ENCODE measurements at places on chromosomes 1 and 21.
A peak's percentile ranks its signal among the peaks of the same experiment; 100 is the strongest.

DNA sequence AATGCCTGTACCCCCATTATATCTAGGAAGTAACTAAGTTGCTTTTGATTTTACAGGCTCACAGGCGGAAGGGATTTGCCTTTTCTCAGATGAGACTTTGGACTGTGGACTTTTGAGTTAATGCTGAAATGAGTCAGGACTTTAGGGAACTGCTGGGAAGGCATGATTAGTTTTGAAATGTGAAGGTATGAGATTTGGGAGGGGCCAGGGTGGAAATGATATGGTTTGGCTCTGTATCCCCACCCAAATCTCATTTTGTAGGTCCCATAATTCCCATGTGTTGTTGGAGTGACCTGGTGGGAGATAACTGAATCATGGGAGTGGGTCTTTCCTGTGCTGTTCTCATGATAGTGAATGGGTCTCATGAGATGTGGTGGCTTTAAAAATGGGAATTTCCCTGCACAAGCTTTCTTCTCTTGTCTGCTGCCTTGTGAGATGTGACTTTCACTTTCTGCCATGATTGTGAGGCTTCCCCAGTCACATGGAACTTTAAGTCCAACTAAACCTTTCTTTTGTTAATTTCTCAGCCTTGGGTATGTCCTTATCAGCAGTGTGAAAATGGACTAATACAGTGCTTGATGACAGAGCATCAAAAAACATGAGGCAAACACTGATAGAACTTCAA, 1119.5 kb downstream of the PLA2G4A start:
- DNase-seq: no peak

DNA sequence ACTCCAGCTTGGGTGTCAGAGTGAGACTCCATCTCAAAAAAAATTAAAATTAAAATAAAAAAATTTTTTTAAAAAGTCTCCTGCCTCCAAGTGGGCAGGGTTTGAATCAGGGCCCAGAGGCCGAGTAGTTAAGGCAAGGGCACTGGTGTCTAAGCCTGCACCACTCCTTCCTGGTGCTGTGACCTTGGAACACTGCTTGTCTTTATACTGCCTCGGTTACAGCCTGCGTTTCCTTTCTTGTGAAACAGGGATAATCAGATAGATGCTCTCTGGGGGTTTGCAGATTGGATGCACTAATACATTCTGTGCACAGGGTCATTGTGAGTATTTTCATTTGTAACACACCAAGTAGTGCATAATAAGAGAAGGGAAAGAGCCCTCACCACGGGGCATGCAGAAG, 58.4 kb upstream of the EFHD2 start:
- no peak for DNase-seq

DNA sequence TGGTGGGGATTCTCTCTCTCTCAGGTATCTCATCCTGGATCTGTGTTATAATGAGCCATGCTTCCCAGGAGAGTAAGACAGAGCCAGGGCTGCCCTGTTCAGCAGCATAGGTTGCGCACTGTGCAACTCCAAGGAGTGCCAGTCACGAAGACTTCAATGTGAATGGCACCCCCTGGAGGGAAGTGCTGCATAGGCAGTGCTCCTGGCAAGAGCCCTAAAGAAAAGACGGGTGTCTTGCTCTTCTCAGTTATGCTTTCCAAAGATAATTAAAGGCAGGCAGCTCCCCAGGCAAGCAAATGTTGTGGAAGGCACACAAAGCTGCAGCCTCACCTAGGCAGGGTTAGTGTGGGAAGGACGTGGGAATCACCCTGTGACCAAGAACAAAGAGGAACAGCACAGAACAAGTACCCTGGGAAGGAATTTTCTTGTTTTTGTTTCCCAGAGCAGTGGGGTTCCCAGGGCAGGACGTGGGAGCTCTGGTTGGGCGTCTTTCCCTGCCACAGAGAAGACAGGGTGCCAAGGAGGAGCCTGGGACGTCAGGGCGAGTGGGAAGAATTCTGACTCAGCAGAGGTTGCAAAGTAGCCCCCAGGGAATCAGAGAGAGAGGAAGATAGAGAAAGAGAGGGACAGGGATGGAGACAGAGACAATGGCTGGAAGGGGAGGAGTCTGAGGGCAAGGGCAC, 120.9 kb downstream of the KCNN3 start:
- peak; percentile 22 for DNase-seq

DNA sequence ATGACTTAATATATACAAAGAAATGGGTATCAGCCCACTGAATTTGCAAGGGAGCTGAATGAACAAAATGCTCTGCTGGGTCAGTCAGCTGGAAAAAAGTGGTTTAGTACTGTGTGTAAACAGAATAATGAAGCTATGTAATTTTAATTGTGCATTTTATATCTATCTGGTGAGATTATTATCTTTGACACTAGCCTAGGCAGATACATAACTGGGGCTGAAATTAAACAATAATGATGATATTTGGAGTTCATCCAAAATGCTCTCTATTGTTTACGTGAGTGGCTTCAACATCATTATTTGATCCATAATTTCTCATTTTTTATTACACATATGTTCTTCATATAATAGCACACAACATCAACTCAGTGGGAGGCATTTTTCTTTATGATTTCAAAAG, 208.5 kb upstream of the SNX7 start:
- DNase-seq: no peak

GRCh38 chr1:28062806-28063205, 25.6 kb downstream of the EYA3 start:
- no peak for DNase-seq

DNA sequence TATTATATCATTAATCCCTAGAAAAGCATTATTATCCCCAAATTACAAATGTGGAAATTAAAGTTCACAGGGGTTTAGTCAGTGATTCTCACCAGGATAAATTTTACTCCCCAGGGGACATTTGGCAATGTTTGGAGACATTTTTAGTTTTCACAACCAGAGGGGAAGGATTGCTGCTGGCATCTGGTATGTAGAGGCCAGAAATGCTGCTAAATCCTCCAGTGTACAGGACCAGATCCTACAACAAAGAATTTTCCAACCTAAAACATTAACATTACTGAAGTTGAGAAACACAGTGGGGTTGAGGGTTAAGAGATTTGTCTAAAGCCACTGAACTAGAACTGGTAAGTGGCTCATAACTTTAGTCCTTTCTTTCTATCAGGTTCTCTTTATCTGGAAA, 162.0 kb upstream of the SYT6 start:
- no peak for DNase-seq

Measured in stimulated activated CD4-positive, alpha-beta T cell treated with anti-CD3 and anti-CD28 coated beads, Interleukin-1b, Interleukin-23, amount 100 ng/mL, for 4 hours (primary cell).